ENCODE measurements at places on chromosomes 1 and 21.

- DNase-seq, result no peak
Measured at GRCh38 chr1:20355828-20356735, 65.4 kb downstream of the VWA5B1 start.

- DNase-seq, result no peak
Measured at GRCh38 chr1:60891765-60892164, 190.6 kb upstream of the NFIA start.

DNA sequence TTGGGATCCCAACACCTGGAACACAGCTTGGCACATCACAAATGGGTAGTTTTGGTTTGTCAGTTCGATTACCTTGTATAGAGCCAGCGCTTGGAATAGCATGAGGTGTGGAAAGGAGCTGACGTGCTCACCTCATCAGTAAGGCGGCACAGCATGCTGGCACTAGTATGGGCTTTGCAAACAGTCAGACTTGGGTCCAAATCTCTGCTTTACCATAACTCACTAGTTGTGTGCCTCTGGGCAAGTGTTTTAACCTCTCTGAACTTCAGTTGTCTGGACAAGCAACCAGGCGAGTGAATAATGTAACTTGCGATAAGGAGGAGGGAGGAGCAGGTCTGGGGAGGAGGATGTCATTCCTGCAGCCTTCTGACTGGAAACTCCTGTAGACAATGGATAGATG lies 26.3 kb upstream of the NEK2 start:
- DNase-seq, result no peak

- DNase-seq, result no peak
Measured at GRCh38 chr1:110718452-110718851, 43.7 kb upstream of the KCNA3 start.

DNA sequence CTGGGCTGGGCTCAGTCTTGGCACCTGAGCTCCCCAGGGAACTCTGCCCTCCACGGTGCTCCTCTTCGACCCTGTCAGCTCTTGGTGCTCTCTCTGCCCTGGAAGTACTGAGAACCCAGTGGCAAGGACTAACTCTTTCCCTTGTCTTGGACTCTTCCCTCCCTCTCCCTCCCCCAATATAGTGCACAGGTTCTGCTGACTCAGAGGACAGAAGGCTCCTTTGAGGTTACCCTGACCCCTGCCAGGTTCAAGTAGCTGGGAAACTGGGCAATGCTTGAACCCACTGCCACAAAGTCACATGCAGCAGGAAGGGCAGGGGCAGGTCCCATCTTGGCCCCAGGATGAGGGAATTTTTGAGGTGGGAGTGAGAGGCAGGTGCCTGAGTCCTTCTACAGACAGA lies 20.3 kb downstream of the KCNQ4 start:
- no peak for DNase-seq

All from GDM1 (cell line).